ENCODE measurements at places on chromosomes 11 and 22.

GRCh38 chr11:100910808-100911207 lies 218.8 kb downstream of the PGR start:
- DNase-seq, result no peak

DNA sequence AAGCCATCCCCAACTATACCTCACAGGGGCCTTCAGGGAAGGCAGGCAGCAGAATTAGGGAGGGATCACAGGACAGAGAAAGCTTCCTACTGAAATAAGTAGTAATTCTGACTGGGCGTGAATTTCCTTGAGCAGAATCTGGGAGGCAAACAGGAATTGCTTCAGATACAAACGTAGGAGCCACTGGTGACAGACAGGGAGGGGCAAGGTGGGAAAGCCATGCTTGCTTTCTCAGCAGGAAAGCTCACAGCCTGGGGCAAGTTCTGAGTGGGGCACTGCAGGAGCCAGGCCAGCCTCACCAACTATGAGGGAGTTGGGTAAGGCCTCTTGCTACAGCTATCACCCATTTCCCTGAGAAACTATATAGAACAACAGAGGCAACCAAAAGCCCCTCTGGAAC lies 43.6 kb downstream of the ARHGAP32 start:
- no peak for DNase-seq

DNA sequence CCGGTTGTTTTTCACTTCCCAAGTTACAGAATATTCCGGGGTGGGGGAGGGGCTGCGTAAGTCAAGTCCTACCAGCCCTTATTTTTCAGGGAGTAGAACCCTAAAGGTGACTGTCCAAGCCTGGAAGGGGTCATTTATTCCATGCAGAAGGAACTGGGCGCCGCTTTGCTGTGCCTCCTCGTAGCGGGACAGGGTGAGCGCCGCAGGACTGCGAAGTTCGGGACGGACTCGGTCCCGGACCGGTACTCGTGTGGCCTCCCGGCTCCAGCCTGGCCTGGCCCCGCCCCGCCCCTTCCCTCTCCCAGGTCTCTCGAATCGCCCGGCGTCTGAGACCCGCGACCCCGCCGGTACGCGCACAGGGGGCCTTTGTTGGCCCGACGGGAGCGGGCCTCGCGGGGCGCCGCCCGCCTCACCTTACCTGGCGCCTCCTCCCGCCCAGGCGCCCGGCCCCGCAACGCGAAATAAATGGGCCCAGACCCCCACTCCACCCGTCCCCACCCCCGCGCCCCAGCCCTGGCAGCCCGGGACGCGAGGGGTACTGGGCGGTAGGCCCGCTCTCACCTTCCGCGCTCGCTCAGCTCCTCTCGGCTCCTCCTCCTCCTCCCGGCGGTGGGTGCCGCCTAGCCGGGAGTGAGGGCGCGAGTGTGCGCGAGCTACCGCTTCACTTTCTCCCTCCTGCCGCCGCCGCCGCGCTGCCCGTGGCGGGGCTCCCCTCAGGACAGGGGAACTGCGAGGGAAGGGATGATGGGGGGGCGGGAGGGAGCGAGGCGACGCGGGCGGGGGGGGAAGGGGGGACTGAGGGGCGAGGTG lies 698 bp downstream of the PAK1 start:
- DNase-seq, result no peak

GRCh38 chr22:19962246-19962908 lies 20.8 kb upstream of the TXNRD2 start:
- DNase-seq, result peak; percentile 76

- no peak for DNase-seq
These were observed 553.0 kb downstream of the JRKL start for GRCh38 chr11:96942855-96943254.

- DNase-seq, result no peak
These were observed 718.8 kb downstream of the CNTN5 start for GRCh38 chr11:99739464-99740089.

DNA sequence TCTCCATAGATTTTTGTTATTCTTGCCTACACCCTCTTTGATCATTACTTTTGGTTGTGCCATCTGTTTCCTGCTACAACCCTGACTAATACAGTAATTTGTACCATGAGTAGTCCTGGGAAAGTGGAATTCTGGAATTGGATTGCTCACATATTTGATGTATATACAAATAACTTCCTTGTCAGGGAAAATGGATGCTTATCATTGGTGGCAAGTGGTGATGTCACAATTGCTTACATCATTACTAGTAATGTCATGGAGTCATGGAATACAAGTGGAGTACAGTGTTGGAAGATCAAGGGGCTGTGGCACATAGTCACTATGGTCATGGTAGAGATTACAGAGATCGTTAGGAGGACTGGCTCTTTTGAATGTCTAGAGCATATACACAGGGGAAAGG lies 24.4 kb downstream of the AASDHPPT start:
- no peak for DNase-seq

DNA sequence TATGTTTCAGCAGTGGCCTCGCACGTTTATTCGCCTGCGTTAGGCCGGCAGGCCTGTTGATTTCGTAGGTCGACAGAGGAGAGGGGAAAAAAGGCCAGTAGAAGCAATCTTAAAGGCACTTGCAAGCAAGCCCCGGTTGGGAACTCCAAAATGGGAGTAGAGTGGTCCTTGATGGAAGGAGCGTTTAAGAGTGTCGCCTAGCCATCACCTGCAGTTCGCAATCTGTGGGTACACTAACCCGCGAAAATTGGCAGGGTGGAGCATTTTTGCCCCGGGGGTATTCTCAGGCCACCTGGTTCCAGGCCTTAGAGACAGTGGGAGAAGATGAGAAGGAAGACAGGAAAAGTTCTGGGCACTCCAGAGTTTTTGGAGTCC lies 1.1 kb downstream of the EWSR1 start:
- no peak for DNase-seq

GRCh38 chr11:126115127-126115495 lies 52.4 kb upstream of the CDON start:
- no peak for DNase-seq

GRCh38 chr11:2312232-2313042 lies 10.6 kb downstream of the TSPAN32 start:
- no peak for DNase-seq

DNA sequence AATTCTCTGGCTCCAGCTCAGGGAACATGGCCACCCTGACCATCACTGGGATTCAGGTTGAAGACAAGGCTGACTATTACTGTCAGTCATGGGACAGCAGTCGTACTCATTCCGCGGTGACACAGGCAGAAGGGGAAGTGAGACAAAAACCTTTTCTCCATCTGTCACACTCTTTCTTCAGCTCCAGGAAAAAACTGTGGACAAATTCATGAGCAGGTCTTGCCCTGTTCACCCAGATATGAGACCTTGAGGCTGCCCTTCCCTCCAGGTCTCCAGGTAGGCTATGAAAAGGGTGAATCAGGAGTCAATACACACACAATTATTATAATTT lies 39.4 kb upstream of the GGTLC2 start:
- DNase-seq, result no peak

GRCh38 chr11:103648054-103648453 lies 388.4 kb upstream of the DDI1 start:
- DNase-seq, result no peak

- DNase-seq, result no peak
These were observed 73.1 kb upstream of the GDPD4 start for GRCh38 chr11:77374611-77375031.

GRCh38 chr11:3170756-3171650 lies 5.9 kb upstream of the OSBPL5 start:
- DNase-seq, result no peak

DNA sequence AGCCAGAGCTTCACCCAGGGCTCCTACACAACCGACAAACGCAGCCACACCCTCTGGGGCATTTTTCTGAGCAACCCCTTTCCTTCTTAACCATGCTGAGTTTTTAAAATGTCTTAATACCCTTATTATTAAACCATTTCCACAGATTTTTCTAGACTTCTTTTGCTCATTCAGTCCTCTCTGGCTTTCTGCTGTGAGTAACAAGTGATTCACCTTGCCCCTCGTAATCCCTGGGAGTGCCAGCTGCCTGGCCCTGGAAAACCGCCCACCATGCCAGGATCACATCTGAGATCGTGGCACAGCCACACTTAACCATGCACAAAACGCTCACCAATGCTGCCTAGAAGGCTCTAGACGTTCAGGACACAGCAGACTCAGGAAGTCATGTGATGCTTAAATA lies 25.4 kb downstream of the YPEL1 start:
- no peak for DNase-seq

DNA sequence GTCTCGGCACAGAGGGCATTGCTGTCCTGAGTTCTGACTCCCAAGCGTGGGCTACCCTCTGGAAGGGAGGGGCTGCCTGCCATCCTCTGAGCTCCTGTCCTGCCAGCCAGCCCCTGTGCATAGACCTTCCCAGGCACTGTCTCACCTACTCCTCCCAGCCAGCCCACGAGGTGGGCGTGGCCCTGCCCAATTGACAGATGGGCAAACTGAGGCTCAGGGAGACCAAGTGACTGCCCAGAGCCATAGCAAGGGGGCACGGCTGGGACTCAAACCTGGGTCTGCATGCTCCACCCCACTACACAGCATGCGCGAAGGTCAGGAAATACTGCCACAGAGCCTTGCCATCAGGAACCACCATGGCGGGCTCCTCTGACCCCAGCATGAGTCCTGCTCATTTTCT lies 29.4 kb upstream of the PRR5 start:
- DNase-seq, result no peak

- DNase-seq, result no peak
These were observed 663 bp downstream of the MRGPRG start for GRCh38 chr11:3217818-3218482.

GRCh38 chr11:67056267-67057204 lies at the start of gene RHOD:
Gene RHOD, plus strand, starts transcription at chr11:67056847. Its CDS starts 56 bp downstream, at chr11:67056903.
- no peak for DNase-seq

DNA sequence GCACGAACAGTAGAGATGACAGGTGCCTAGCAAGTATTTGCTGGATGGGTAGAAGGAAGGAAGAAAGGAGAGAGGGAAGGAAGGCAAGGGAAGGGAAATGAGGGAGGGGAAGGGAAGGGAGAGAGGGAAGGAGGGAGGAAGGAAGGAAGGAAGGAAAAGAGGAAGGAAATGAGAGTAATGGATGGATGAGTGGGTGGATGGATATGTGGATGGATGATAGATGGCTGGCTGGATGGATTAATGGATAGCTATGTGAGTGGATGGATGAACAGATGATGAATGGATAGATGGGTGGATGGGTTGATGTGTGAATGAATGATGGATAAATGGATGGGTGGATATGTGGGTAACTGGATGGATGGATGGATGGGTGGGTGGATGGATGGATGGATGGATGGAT lies 125.9 kb upstream of the FGF3 start:
- DNase-seq, result no peak

DNA sequence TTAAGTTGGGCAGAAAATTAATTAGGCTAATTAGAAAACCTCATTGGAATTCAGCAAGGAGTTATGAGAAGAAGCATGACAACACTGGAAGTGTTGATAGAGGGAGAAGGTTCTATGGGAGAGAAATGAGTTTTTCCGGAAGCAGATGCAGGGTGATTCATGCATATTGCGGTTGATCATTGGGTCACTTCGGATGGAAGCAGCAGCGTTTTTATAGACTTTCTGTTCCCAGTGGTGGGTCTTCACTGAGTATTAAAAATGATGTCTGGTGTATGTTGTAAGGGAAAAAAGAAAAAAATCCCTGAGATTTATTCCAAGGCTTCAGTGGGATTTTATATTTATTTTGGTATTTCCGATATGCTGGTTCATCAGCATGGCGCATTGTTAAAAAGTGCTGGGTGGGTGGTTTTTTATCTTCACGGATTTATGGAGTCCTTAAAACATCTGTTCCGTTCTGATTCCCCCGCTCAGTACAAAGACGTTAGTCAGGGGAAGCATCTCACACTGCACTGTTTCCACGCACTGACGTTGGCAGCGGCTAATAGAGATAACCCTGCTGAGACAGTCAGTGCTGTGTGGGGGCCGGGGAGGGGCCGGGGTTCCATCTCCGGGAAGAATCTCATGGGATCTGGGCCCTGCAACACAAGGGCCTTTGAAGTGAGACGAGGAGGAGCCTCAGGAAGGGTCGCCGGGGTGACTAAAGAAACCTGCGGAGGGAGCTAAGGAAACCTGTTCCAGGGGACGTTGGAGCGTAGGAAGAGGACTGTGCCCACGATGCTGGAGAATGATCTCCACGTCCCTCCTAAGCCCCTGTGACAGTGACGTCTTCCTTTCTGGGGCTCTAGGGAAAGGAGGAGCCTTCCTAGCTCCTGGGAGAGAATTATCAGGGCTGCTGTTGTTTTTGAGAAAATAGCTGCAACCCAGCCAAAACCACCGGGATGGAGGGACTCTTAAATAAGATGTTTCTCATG lies 390.0 kb downstream of the NTM start:
- DNase-seq, result no peak

DNA sequence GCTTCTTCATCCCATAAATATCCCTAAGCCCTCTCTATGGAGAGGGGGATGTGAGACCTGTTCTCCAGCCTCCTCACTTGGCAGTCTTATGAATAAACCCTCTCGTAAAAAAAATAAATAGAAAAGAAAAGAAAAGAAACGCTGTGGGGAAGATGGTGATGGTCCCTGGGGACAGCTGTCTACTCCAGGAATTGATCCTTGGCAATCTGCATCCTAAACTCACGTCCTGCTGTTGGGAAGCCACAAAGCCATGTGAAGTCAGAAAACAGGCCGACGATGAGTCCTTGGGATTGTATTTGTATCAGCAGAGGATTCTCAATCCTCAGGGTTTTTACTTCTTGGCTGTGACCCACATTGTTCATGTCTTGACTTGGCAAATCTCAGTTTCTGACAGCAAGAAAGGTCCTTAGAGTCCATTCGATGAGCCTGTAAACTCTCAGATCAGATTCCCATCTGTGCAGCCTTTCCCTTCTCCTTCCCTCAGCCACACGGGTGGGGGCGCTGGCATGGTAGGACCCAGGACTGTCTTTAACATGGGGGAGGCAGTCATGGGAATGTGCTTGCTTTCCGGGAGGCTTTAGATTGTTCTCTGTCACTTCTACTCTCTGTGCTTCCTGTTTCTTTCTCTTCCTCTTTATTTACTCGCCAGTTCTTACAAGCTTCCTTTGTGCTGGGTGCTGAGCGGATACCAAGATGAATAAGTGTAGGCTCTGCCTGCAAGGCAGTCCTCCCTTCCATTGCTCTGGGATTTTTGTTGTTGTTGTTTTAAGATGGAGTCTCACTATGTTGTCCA lies 24.9 kb downstream of the TCP11L1 start:
- DNase-seq, result no peak
